ENCODE measurements at places on chromosomes 1 and 21.
A peak's percentile ranks its signal among the peaks of the same experiment; 100 is the strongest.

DNA sequence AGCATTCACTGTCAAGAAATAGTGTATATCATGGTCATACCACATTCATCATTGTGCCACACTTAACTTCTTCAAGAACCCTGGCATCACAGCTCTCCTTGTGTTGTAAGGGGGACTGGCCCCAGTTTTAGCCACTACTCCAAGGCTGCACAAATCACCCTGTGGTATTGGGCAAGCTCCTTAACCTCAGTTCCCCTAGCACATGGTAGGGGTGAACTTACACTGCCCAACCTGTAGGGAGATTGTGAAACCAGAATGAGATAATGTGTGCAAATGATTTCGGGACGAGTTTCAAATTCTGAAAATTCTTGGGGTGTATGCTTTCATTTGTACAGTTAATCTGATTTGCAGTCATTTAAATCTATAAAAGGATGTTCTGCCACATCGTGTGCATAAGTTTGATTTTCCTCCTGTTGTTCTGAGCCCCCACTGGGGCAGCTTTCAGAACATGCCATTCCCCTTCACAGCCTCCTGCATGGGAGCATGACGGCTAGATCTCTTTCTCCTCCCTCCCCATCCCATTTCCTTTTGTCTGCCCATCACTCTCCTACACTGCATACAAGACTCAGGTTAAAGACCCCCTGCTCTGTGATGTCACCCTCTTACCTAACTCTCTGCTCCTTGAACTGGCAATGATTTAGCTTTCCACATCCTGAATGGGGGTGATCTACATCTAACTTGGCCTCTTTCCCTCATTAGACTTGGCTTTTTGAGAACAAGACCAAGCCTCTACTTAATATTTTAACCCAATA is 290.3 kb downstream of the CHRM3 start:
- DNase-seq: no peak

- DNase-seq: no peak
Measured at GRCh38 chr1:19675797-19676196, 11.1 kb downstream of the HTR6 start.

DNA sequence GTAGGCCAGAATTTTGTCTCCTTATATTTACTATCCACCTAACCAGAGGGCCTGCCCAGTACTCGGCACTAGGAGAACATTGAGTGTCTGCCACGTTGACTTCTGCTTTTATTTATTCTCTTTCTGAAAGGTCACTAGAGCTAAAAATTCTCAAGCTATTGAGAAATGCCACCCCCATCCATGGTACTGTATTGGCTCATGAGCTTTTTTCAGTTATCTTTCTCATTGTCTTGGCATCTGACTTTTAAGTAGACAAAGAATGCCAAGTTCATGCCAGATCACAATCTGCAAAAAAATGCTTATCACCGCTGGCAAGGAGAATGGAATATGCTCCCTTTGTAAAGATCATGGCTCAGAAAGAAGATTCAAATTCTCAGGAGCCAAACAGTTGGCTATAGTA is 49.8 kb upstream of the MROH9 start:
- DNase-seq: no peak

DNA sequence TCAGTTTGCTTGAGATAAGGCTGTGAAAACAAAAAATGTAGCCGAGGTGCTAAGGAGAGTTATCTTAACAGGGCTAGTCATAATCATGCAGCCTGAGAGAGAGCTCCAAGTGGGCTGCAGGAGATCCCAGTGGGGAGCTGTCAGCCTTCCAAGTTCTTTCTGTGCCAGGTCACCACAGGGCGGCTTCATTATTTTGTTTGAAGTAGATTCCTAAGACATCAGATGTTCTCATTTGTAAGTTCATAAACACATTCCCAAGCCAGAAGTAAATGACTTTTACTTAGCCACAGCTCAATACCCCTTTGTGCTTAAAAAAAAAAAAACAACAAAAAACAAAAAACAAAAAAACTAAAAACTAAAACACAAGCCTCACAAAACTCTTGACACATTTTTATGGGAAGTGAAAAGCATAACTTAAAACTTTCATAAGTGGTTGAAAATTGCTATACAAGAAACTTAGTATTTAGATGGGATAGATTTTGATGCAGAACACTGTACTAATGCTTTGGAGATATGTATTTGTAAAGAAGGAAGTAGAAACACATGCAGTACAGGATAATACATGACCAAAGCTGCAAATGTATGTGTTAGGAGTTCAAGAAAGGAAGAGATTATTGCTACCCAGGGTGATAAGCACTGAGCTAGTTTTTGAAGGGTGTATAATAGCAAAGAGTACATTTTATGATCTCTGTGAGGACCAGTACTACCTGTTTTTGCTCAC is 8.6 kb downstream of the CDC14A start:
- no peak for DNase-seq

DNA sequence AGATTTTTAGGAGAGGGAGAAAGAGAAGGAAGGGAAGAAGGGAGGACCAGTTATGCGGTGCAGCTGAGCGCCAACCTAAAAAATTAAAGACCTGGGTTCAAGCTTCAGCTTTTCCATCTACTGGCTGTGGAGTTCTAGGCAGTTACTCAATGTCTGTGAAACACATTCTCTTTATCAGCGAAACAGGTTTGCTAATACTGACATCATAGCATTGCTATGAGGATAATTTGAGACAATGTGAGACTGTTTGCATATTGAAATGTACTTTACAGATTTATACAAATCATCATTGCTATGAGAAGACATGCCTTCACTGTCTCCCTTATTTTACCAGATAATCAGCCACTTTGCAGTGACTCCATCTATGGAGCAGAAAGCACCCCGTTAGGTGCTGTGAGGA is 222.9 kb upstream of the SGIP1 start:
- no peak for DNase-seq

DNA sequence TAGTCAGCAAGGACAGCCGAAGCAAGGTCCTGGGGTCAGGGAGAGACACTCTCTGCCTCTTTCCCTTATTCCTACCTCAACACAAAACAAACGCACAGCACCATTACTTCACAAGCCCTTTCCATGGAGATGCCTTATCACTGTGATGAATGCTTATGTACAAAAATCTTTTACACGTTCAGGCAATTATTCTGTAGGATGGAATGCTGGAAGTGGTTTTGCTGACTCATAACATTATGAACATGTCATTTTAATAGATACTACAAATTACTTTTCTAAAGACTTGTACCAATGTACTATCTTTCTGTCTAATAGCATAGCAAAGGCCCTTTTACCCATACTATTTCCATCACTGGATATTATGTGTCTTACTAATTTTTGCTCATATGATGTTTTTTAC is 98.4 kb downstream of the TTLL7 start:
- DNase-seq: no peak

DNA sequence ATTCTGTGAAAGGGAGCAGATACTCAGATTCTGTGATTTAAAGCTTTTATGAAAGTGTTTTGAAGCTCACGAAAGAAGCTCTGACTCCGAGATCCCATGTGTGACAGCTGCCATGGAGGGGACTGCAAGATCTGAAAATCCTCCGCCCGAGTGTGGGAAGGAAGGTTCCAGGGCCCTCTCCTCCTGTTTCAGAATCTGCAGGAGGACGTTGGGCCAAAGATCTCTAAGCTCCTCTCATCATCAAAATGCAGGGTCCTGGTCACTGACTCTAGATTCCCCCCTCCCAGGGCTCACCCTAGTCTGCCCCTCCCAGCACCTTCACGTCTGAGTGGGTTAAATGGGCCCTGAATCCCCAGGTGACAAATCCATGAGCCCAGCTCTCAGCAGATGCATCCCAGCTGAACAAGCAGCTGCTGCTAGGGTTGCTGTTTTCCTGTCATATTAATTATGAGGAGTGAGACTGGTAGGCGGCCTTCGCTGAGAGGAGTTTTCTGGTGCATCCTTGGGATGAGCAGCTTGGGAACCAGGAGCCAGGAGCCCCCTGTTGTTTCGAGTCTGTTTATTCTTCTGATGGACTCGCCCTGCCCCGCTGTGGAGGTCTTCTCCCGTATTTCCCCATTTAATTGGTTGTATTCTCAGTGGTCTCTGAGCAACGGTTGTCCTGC is 402.0 kb downstream of the MATN1 start:
- no peak for DNase-seq

- no peak for DNase-seq
Measured at GRCh38 chr1:229349463-229350385, 6.9 kb upstream of the CCSAP start.

DNA sequence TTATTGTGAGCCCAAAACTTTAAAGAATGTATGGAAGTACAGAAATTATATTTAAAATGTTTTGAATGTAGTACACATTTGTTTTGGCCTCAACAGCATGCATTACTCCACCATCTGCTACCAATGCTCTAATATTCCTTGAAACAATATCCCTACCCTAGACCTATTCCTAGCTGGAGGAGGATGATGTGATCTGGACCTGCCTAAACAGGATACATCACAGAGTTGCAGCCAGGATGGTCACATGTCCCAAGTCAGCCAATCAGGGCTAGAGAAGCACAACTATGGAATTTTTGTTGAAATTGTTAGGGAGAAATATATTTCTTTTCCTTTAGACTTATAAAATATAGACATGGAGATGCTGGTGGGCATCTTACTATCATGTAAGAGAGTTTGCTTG is 623.3 kb upstream of the NR5A2 start:
- DNase-seq: no peak

DNA sequence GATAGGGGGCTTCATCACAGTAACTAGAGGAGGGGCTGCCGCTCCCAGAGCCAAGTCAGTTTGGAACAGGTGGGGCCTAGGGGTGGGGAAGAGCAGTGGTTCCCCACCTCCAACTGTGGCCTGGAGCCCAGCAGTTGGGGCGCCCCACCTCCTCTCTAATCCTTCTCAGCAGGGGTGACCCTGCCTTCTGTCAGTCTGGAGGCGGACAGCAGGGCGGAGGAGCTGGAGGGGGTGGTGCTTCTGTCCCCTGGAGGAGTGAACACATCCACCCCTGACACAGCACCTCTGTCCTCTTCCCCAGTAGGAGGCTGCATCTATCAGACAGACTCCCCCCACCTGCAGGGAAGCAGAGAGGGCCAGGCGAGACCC is 73.8 kb downstream of the MRPL37 start:
- no peak for DNase-seq

DNA sequence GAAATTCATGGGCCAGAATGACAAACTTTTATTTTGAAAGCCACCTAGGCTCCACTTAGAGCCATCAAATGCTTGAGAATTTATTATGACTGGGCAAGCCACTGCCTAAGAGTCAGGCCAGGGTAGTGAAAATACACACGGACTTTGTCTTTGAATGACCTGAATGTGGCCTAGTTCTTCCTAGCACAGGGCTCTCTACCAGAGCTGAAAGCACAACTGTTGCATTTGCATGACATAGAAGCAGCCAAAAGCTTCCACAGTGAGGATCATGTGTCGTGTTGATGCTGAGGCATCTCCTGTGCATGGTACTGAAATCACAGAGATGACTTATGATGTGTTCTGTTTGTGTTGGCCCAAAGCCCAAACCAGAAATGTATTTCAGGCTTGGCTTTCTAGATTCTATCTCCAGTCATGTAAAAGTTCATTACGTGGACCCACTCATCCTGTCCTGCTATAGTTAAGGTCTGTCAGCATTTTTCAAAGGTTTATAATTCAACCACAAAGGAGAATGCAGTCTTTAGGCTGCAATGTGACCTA is 164.0 kb upstream of the UBE2U start:
- no peak for DNase-seq

GRCh38 chr21:41045534-41046268 is 122.3 kb upstream of the BACE2 start:
- DNase-seq: no peak

DNA sequence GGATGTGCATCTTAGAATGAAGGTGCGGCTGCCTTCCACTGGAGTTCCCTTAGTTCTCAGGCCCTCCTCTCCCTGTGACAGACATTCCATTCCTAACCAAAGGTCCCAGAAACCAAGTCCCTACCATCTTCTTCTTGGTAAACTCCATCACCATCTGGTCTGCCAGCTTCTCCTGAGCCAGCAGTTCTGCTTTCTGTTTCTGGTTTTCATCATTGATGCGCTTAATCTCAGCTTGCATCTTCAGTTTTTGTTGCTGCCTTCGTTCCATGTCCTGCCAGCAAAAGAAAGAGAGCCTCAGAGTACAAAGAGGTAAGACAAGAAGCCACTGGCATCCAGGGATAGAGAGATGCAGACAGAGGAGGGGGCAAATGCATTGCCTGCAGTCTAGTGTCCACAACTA is 18.0 kb upstream of the VSIG8 start:
- no peak for DNase-seq

DNA sequence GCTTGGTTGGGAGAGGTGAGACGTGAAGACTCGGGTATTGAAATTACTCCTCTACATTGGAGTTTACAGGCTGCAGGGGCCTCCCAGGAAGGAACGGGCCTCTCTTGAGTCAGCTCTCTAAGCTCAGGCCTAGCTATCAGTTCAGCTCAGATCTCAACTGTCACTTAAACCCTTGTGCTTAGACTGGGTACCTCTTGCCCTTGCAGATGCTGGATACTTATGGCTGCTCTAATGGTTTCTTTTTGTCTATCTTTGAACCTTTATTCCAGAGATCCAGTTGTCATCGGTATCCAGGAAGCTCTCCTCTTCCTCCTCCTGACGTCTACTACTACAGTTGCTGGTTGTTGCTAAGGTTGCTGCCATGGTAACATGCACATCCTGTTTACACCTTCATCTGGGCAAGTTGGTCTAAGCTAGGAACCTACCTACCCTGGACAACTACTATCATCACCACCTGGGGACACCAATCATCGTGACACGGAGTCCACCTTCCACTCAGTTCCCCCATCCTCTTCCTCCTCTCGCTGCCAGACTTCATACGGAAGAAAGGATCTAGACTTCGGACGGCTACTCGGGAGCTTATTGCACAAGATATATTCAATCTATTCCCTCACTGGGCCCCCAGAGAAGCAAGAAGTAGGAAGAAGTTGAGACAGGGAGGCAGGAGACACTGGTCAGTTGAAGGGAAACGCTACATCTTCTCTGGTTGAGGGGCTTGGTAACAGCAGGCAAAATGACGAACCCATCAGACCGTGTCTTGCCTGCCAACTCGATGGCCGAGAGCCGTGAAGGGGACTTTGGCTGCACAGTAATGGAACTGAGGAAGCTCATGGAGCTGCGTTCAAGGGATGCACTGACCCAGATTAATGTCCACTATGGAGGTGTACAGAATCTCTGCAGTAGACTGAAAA is 56.1 kb downstream of the ATP2B4 start:
- DNase-seq: no peak

GRCh38 chr21:38795475-38795874 is 10.3 kb upstream of the ETS2 start:
- no peak for DNase-seq

DNA sequence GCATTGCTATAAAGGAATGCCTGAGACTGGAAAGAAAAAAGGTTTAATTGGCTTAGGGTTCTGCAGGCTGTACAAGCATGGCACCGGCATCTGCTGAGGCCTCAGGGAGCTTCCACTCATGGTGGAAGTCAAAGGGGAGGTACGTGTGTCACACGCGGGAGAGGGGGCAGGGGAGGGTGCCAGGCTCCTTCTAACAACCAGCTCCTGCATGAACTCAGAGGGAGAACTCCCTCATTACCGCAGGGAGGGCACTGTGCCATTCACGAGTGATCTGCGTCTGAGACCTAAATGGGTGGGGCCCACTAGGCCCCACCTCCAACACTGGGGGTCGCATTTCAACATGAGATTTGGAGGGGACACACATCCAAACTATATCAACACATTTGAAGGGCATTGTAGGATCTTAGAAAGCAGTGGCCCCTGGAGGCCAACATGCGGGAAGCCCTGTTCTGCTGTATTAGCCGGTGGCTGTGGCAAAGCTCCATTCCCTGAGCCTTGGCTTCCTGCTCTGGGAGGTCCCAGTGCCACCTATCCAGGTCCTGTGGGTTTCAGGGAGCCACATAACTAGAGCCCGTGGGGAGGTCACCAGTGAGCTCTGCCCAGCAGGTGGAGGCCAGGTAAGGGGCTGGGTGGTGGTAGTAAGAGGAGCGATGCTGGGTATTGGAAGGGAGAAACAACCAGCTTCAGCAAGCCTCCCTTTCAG is 10.0 kb downstream of the WNT3A start:
- DNase-seq: peak; percentile 47

GRCh38 chr1:214224611-214225354 is 56.2 kb upstream of the SMYD2 start:
- no peak for DNase-seq

Data from activated naive CD4-positive, alpha-beta T cell treated with anti-CD3 and anti-CD28 coated beads, Interleukin-2, amount 50 U/mL, for 72 hours (primary cell).